ENCODE measurements at places on chromosomes 1 and 21. TPM values are rescaled to one million over a fixed set of nuclear protein-coding genes. Genes with fewer than 3 reads are reported as not detected.

DNA sequence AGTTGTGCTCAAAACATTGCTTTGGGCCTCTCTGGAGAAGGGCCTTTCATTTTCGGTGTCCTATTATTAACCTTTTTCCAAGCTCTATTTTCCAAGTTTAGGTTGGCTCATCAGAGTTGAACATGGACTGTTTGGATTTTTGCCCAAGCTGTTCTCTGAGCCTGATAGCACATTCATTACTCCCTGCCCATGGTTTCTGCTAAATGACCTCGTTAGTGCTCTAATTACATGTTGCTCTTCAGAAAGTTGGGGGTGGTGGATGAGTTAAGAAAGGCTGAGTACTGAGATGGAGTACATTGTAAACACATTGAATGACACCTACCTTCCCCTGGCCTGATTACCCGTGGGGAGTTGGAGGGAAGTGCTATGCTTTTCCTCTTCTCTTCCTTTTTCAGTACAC is 38.9 kb downstream of the LMO4 start:
- DNase-seq: no peak

GRCh38 chr1:63691701-63692425 is 82.0 kb upstream of the ROR1 start:
- DNase-seq: peak; percentile 92

- DNase-seq: no peak
Observed at GRCh38 chr1:44553771-44554170, 120.5 kb downstream of the TMEM53 start.

DNA sequence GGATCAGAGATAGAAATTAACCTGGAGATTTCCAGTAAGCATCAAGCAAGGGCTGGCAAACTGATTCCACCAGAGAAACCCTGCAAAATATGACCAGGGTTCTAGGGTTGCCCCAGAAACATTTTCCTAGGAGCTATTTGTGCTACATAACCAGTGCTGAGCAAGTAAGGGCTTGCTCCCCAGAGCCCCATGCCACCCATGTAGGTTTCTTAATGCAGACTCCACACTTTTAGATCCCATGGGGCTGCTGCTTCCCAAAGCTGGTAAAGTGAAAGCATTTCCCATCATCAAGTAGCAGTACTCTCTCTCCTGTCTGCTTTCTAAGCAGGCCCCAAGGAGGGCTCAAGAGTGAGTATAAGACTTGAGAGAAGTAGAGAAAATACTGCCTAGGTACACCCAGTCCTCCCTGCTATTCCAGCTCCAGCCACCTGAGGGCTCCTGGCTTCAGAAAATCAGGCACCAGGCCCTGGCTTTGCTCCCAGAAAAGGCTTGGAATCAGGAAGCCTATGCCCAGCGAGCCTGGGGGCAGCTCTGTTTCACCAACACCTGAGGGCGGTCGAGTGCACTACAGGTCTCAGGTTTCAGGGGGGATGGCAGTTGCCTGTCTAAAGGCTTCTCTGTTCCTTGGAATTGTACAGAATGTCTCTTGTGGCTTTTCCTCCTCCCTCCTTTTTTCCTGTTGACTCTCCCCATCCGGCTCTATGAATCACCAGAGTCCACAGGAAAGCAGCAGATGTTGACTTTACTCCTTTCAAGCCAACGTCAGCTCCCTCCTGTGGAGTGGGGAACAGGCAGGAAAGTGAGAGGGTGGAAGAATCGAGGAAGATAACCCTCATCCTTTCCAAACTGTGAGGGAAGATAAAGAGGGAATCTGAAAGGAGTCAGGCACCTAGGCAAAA is 6.2 kb upstream of the ANKRD35 start:
- DNase-seq: peak; percentile 94

Gene TTC39A
- polyA plus RNA-seq: 4.1 TPM
